NCI-H446 treated with DMSO at 0.1 percent for 48 hours (cell line): ENCODE measurements at places on chromosomes 2 and 18.

DNA sequence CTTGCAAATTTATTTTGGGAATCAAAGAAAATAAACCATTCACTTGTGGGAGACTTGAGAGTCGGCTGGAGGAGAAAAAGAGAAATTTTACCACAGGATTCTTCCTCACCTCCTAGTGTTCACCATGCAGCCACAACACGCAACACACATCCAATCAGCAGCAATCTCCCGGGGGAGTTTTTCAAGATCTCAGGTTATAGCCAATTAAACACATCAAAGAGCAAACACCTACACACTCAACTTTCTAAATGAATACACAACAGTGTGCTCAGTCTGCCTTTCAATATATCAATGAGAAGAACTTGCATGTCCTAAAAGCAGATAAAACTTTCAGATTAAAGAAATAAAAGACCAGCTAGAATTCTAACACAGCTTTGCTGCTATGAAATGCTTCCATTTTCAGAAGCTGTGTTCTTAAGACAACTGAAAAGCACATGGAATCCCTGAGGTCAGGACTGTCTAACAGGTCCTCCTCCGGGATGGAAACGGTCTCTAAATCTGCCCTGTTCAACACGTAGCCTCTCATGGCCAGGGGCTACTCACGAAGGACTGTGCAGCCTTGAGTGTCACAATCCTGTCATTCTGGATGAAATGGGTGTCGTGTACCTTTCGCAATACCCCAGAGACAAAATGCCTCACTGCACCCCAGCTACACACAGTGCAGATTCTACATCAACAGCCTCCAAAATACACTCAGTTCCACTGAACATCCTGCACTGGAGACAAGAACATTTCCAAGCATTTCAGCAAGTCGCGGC, 84.2 kb downstream of the ZNF516 start:
- no peak for DNase-seq

DNA sequence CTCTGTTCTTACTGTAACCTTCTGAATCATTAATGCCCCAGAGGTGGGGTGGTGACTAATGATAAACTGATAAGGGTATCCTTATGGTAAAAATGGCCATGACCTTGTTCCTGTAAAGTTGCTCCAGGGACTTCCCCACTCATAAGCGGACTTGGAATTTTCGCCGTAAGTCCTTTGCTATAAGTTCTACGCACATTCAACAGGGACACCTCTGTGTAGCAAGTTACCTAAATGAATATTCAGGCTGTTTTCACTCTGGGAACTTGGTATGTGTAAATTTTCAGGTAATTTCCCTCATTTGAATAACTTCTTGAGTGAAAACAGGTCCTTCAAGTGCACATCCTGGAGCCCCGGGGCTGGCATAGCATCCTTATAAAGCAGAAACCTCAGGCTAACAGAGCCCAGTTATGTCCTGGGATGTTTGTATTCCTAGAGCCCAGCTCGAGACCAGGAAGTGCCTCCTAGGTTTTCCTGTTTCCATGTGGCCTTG, 9.4 kb upstream of the AGFG1 start:
- no peak for DNase-seq

DNA sequence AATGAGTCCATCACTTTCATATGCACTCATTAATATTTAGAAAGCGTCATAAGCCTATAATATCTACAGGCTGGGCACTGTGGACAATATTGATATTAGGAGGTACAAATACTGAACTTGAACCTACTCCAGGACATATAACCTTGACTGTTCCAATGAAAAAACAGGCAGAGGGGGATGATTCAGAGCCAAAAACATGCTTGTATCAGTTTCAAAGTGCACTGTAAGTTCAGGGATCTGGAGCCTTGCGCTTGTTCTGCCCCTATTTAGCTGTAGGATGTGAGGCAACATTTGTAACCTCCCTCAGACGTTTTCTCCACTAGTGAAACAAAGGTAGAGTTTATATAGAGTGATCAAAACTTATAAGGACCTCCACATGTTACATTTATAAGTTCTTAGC, 246.1 kb upstream of the GYPC start:
- DNase-seq, result no peak

GRCh38 chr2:52022006-52022405, 990.1 kb upstream of the NRXN1 start:
- no peak for DNase-seq

GRCh38 chr2:30796699-30797098, 10.5 kb downstream of the CAPN13 start:
- DNase-seq, result no peak

- DNase-seq, result no peak
Measured at GRCh38 chr2:52210611-52211010, 1178.7 kb upstream of the NRXN1 start.

DNA sequence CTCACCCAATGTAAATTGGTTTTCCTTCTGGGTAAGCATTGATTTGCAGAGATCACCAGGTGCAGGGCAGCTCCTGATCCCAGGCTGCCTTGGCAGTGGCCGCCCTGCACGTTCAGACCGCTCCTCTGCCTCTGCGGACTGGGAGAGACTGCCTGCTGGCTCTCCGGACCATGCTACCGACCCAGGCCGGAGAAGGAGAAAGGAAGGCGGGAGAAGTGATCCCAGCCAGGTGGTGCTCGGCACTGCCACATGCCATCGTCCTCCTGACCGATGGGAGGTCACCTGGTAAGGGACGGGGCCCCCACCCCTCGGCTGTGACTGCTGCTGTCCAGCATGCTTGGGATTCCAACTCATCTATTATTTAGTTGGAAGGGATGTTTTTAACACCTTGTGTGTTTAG, 108.1 kb upstream of the POU3F3 start:
- DNase-seq, result no peak

DNA sequence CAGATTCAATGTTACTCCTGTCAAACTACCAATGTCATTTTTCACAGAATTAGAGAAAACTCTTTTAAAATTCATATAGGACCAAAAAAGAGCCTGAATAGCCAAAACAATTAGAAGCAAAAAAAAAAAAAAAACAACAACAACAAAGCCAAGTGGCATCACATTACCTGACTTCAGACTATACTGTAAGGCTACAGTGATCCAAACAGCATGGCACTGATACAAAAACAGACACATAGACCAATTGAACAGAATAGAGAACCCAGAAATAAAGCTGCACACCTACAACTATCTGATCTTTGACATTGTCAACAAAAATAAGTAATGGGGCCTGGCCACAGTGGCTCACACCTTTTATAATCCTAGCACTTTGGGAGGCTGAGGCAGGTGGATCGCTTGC, 53.2 kb downstream of the TAF4B start:
- no peak for DNase-seq

GRCh38 chr2:104976603-104977120, 61.2 kb upstream of the MRPS9 start:
- DNase-seq, result no peak

DNA sequence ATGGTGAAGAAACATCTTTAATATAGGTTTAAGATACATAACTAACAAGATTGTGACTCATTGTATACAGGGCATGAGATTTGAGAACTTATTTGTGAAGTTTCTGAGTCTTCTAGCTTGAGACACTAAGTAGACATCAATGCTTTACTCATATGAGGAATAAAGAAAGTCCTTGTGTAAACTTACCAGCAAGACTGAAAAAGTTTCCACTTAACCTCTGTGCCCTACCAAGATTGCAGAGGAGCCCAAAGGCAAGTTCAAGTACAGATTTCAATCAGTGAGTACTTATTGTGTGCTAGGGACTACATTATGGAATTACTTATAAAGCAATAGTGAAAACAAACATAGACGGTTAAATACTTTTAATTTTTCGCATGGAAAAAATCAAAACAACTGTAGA, 1041.2 kb upstream of the CELF4 start:
- DNase-seq, result no peak

- no peak for DNase-seq
Measured at GRCh38 chr18:35703043-35703688, 121.6 kb downstream of the GALNT1 start.

GRCh38 chr2:72638600-72639211, 187.1 kb downstream of the EXOC6B start:
- DNase-seq, result no peak

GRCh38 chr2:42860319-42861094, 68.1 kb upstream of the HAAO start:
- DNase-seq, result no peak

- DNase-seq, result peak; percentile 6
Measured at GRCh38 chr2:144237830-144238627, 281.9 kb downstream of the ZEB2 start.

- DNase-seq, result no peak
Measured at GRCh38 chr2:39570614-39571013, 95.1 kb upstream of the TMEM178A start.

DNA sequence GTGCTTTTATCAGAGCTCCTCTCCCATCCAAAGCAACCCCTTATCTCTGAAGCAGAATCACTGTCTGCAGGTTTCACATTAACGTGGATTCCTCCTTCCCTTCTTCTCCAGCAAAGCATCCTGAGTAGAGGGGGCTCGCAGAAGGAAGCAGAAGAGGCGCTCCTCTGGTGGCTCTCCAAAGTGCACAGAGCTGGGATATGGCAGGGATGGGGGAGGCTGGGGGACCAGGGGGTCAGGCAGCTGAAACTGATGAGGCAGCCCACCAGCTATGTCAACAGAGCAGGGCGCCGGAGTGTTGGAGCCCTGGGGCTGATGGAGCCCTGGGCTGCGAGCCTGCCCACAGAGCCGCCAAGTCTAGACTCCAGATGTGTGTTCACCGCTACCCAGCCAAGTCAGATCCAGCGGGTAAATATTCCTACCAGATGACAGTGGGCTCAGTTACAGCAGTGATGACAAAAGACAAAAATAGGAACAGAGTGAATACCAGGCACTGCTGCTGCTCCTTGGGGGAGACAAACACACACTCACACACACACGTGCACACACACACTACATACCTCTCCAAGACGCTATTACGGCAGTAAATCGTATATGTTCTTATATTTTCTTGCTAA, 678.3 kb upstream of the ID2 start:
- DNase-seq, result peak; percentile 94

DNA sequence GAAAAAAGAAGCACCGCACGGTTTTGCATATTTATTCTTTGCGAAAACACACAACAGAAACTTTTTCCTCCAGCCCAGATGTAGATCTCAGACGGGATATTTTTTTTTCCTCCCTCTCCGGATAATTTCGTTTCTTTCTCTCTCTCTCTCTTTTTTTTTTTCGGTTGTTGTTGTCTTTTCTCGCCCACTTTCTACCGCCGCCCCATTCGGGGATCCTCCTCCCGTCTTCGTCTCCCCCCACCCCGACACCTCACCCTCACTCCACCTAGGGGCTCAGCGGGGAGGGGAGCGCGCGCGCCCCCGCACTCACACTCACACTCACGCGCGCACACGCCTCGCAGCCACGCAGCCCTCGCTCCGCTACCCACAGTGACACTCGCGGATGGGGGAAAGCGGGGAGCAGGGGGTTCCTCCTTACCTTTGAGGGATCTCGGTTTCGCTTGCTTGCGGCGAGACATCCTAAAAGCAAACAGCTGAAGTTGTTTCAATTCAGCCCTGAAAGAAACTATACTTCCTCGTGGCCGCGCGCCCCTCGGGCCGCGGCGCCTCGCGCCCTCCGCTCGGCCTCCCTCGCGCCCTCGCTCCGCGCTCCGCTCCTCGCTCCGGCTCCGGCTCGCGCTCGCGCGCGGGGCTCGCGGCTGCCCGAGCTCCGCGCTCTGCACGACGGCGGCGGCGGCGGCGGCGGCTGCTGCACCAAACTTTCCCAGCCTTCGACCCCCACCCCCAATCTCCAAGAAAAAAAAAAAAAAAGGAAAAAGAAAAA, 1.3 kb downstream of the ZNF521 start:
- DNase-seq, result no peak

DNA sequence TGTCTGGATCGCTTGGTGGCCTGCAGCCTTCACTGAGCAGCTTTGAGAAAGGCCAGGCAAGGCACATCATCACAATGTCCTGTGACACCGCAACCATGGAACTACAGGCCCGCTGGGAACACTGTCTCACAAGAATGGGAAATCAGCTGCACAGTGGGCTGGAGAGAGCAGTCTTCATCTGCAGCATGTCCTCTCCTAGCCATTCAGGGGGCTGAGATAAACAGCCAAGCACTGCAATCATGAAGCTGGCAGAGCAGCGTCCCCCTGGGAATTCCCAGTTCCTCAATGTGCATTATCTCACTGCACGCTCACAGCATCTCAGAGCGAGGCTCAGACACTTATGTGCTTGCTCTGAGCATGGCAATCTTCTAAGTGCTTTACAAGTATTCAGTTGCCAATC, 1.9 kb downstream of the CMPK2 start:
- DNase-seq, result no peak

- DNase-seq, result no peak
Measured at GRCh38 chr2:74327199-74327598, 16.0 kb downstream of the SLC4A5 start.

GRCh38 chr2:85704800-85705679, 10.9 kb downstream of the GNLY start:
- DNase-seq, result no peak

- no peak for DNase-seq
Measured at GRCh38 chr2:28085201-28085600, 194.7 kb downstream of the BABAM2 start.

DNA sequence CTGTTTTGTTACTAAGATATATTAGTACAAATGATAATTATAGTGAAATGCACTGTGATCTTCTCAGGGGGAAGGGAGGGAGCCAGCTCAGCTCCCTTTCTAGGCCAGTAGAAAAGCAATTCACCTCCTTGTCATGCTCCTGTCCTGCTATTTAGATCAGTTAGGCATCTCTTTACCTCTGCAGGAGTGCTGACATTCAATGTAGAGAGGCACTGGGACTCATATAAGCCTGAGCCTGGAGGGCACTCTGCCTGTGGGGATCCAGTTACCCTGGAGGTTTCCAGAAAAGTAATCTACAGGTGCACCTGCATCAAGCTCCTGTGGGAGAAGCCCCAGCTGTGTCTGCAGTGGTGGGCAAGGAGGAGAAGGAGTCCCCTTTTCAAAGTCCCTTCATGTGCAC, 277.0 kb downstream of the CPS1 start:
- DNase-seq, result no peak

- DNase-seq, result no peak
Measured at GRCh38 chr2:24763843-24764242, 29.3 kb downstream of the PTRHD1 start.

DNA sequence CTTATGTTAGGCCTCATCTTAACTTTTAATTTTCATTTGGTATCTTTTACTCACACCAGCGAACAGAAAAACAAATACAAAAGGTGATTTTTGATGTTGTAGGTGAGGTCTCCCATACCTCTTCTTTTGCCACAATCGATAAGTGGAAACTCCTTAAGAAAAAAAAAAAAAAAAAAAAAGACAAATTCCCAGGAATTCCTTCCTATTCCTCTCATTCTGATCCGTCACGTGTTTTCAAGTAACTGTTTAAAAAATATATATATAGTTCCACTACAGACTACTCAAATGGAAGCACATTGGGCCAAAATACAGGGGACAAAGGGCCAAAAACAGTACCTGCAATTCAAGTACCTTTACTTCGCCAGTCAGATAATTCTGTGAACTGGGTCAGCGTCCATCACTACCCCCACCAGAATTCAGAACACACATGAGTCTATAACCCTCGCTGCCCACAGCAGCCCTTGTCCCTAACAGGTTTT, 16.5 kb downstream of the NMUR1 start:
- DNase-seq, result no peak
